Right forelimb (tissue), 1 donor: ENCODE measurements at places on chromosomes 2 and 18.

DNA sequence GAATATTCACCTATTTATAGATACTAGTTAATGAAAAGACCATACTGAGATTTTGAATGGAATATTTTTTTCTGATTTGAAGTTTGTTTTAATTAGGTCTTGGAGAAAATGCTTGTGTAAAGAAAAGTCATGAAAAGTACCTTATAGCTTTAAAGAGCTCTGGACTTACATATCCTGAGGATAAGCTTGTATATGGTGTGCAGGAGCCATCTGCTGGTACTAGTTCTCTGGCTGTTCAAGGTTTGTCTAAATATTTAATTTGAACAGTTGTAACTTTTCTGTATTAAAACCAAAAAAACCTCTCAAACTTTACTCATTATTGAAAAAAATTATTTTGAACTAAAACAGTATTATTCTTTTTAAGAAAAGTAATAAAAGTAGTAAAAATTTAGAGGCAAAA lies 50.1 kb downstream of the UBR3 start:
- DNase-seq = no peak

DNA sequence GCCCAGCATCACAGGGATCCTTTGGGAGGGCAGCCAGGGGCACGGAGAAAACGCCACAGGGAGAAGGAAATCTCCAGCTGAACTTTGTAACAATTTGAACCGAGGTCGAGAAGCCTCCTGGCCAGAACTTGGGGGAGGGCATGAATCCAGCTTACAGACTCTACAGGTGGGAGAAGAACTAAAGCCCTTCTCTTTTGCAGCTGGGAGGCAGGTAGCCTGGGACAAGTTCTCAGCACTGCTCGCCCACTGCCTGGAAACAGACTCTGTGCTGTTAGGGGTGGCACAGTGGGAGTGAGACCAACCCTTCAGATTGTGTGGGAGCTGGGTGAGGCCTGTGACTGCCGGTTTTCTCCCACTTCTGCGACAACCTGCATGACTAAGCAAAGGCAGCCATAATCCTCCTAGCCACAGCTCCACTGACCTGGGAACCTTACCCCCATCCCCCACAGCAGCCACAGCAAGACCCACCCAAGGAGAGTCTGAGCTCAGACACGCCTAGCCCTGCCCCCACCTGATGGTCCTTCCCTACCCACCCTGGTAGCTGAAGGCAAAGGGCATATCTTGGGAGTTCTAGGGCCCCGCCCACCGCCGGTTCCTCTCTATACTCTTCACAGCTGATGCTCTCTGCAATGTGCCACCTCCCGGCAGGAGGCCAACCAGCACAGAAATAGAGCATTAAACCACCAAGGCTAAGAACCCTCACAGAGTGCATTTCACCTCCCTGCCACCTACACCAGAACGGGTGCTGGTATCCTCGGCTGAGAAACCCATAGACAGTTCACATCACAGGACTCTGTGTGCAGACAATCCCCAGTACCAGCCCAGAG lies 136.0 kb upstream of the SIX2 start:
- DNase-seq = no peak

- DNase-seq = no peak
Observed at GRCh38 chr2:5618271-5618670, 73.9 kb upstream of the SOX11 start.

DNA sequence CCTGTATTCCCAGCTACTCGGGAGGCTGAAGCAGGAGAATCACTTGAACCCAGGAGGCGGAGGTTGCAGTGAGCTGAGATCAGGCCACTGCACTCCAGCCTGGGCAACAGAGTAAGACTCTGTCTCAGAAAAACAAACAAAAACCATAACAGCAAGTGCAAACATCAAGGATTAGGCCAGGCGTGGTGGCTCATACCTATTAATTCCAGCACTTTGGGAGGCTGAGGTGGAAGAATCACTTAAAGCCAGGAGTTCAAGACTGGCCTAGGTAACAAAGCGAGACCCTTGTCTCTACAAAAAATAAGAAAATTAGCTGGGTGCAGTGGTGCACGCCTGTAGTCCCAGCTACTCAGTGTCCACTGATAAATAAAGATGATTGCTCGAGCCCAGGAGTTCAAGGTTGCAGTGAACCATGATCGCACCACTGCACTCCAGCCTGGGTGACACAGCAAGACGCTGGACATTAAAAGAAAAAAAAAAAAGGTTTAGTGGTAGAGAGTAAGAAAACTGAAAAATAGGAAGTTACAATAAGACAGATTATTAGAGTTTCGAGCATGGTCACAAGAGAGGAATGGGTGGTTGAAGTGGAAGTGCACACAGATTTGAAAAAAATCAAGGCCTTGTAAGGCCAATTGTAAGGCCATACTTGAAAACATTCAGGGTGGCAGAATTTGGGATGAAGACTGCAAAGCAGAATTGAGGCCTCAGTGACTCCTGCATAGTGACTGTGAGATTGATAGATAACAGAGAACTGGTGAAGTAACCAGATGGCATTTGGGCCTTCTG lies 6.4 kb upstream of the KCMF1 start:
- DNase-seq = no peak

GRCh38 chr2:216918088-216918680 lies 58.3 kb upstream of the TNP1 start:
- DNase-seq = no peak

- no peak for DNase-seq
Observed at GRCh38 chr2:181907057-181907456, 15.5 kb downstream of the ITPRID2 start.

DNA sequence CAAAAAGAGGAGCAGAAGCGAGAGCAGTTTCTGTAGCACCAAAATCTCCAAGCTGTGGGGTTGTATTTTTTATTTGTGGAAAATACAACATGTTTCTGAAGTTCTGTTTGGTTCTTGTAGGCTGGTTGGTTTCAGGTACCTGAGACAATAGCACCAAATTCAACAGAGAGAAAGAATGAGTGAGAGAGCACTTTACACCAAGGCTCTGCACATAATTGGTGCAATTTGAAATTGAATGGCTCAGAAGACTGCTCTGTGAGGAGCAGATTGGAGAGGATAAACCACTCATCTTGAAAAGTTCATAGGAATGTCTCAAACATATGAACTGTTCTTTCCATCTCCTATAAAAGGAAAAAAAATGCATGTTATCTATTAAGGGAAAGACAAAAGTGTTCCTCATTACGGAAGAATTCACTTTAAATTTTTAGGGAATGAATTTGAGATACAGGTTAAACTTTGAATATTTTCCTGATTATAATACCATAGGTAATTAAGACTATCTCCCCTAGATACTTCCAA lies 175.1 kb downstream of the ATAD2B start:
- no peak for DNase-seq

DNA sequence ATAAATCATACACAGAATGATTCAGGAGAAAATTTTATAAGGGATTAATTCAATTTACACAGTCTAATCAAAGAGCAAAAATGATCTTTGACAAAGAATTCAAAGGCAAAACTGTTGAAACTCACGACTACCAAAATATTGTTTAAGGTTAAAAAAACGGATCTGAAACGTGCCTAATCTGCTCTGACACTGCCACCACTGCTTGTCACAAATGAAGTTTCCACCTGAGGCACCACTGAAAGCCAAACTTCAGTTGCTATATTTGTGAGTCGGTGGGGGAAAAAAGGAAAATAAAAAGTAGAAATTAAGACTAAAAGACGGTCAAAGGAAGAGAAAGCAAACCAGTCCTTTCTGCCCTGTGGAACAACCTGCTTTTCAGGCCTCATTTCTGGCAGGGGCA lies 140.6 kb upstream of the DNMT3A start:
- no peak for DNase-seq
